GM10248 (cell line): ENCODE measurements at places on chromosomes 3 and 15.

- no peak for DNase-seq
Measured at GRCh38 chr15:69505956-69506556, 53.4 kb downstream of the RPLP1 start.

DNA sequence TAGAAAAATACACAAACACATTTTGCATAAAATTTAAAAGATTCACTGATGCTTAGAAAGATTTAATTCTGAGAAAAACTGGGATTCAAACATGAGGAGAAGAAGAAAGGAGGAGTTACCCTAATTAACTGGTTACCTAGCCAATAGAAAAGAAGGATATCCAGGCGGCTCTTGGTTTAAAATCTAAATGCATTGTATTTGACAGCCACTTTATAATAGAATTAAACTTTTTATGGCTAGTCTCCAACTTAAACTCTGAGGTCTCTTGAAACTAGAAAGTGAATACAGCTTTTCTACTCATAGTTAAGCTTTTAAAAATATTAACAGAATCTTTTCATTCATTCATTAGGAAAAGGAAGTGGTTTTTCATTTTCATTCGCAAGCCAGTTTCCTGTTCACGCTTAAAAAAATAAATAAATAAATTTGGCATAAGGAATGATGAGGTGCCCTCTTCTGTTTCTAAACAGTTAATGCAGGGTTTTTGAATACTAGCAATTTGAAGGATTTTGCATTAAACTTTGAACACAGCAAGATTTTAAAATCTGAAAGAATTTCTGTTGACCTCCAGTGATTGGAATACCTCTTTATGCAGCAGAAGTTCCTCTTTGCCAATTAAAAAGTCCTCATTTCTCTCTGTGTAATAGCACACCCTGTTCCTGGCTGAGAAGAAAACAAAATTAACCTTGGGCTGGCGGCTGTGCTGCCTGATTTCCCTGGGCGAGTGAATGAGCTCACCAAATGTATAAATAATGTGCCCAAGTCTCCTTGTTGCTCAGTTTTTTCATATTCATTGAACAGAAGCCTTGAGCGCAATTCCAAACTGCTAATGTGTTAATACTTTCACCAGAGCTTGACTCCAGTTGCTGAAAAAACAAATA lies 105.1 kb downstream of the ZMAT3 start:
- peak; percentile 11 for DNase-seq

DNA sequence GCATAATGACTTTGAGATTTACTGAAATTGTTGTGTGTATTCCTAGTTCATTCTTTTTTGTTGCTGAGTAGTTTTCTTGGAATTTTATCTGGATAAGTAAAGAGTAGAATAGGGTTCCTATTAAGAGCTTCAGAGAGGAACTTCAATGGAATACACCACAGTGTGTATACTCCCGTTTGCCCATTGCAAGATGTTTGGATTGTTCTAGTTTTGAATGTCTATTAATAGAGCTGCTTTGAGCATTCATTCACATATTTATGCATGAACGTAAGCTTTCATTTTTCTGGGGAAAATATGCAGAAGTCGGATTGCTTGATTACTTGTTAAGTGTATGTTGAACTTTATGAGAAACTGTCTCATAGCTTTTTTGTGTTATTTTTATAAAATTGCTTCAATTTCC lies 580.5 kb downstream of the OTOL1 start:
- DNase-seq = no peak

- DNase-seq = no peak
Measured at GRCh38 chr3:191753196-191753595, 292.2 kb downstream of the PYDC2 start.

GRCh38 chr15:70714565-70714964 lies 48.8 kb downstream of the UACA start:
- no peak for DNase-seq

DNA sequence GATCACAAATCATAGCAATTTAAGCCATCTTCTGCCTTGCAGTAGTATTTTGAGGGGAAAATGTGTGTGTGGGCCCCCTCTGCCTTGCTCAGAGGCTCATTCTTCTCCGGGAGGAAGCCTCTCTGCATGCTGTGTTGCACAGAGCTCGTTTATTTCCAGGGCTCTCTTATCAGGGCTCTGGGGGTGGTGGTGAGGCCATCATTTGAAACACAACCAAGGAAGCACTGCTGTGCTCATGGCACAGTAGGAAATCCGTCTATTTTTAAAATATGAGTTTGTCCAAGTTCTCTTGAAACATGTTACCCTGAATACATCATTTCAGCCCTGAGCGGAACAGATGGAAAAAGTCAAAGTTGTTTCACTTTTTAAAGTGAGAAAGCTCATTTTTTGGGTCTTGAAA lies 369.0 kb upstream of the CFAP20DC start:
- no peak for DNase-seq

GRCh38 chr3:183378545-183378944 lies 49.9 kb downstream of the MCF2L2 start:
- no peak for DNase-seq

DNA sequence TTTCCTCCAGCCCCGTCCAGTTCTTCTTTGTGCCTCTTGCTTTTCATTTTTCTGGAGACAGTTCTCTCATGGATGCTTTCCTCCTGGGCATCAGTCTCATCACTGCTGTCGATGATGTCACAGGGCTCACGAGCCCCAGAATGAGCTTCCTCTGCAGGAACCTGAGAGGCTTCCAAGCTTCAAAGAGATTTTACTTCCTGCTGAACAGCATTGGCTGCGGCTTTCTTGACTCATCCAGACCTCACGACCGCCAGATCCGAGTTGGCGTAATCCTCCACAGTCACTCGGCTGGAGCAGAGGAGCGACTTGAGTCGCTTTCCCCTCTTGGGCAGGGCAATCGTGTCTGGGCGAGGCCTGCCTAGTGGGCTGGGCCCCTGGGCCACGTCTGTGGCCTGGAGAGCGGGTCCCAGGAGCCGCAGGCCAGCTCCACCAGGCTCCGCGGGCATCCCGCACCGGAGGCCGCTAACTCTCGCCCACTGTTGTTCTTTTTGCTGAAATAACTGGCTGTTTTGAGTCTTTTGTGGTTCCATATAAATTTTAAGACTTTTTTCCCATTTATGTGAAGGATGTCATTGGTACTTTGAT lies 20.8 kb upstream of the FAN1 start:
- DNase-seq = no peak

DNA sequence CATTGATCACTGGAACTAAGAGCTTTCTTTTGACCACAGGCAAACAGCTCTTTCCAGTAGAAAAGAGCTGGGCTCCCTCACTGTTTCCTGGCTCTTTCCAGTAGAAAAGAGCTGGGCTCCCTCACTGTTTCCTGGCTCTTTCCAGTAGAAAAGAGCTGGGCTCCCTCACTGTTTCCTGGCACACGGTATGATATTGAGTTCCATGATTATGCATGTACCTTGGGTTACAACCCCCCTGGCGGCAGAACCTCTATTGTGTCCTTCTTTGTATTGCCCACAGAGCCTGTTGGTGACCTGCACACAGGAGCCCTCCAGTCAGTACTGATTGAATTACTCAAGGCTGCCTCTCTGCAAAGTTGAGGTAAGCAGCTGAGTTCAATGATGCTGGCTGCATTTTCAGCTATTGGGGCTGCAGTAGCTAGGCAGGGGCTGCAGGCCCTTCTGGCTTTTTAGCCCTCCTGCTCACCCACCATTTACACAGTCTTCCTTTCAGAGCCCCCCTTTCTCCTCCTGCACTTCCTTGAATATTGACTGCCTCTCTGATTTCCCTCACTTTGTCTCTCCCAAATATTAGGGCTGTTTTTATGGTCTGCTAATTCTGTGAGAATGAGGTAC lies 10.2 kb downstream of the ACKR2 start:
- DNase-seq = no peak

- DNase-seq = no peak
Measured at GRCh38 chr3:195113048-195113447, 157.9 kb downstream of the XXYLT1 start.

DNA sequence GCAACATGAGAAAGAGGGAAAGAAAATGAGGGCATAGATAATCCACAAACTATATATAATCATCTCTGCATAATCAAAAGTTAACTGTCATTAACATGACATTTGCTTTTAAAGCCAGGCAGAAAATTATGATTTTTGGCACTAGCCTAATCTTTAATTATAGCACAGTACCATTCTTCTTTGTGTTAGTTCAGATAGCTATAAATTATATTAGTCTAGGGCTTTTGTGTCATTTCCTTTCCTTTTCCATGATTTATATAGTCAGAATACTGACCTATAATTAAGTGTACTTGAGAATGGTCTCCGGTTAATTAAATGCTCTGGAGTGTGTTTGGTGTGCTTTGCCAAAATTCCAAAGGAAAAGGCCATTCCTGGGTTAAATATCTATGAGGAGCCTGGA lies 441.9 kb upstream of the THRB start:
- no peak for DNase-seq

DNA sequence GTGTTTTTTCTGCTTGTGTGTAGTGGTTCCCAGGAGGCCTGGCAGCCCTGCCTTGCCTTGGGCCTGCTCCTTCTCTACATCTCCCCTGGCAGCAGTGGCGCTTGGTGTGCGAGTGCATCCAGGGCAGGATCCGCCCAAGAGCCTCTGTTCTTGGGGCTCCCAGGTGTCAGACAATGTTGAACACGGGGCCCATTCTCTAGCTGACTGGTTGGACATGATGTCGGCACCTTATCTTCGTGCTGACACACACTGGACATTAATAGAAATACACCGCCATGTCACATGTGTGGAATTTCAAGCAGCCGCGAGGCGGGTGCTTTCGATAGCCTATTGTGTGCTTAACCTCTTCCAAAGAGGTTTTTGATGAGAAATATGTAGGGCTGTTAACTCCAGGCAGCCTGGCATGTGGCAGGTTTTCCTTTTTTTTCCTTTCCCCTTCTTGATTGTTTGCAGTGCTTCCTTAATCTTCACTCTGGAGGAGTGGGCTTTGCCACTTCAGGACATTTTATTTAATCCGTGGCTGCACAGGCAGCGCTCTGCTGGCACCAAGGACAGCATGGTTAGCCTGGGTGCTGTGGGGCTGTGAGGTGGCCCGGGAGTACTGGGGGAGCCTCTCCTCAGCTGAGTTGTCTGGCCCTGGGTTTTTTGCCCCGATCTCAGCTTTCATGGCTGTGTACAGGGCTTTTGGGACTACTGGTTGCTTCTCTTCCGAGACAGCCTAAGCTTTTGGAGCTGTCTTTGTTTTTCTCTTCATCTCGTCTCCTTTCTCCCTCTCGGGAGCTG lies 42.5 kb downstream of the CHCHD6 start:
- no peak for DNase-seq

DNA sequence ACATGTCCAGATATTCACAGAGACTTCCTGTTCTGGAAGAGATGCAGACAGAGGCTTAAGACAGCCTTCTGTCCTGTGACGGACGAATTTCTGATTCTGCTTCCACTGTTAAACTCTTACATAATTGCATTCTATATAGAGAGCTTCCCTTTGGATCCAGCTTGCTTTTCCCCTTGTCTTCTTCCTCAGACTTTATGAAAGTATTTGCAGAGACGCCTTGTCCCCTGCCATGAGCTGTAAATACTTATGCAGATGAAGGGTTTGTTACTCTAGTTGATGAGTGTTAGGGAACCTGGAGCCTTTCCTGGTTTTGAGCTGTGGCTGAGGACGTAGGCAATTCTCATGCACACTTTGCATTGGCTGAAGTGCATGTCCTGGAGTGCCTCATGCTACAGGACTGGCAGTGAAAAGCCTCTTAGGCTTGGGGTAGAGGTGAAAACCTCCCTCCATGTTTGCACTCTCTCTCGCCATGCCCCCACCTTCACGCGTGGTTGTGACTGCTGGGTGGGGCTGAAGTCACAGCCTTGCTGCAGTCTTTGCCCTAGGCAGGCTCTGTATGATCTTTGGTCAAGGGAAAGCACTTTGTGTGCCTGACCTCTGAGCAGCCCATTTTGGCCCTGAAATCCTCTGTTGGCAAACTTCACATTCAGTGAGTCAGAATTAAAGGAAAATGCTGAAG lies 286.6 kb downstream of the PTPRG start:
- no peak for DNase-seq

DNA sequence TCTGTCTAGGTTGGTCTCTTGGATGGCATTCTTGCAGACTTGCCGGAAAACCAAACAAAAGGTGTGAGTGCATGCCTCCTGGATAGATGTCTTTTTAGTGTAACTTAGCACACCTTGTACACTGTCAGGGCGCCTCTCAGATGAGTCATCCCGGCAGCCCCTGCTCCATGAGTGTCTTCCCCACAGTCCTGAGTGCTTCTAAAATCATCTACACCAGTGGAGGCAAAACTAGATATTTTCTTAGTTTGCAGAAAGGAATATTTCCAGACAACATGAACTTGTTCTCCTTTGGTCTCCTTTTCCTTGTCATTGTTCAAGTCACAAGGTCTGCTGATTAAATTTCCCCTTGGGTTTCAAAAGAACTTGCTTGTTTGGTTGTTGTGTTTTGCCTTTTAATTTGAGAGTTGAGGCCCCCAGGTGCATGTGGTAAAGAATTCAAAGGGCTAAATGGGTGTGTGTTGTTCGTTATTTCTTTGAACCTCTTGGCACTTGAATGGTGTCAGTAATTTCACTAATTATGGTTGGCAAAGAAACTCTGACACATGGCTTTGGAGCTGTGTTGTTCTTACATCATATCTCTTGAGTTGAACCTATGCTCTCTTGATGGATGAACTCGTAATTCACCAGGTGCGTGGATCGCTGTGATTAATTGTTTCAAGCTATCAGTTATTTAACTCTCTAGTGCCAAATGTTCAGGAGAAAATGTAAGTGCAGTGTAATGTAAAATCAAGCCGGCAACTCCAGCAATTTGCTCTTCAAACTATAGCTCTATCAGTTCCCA lies 98.2 kb downstream of the IGF1R start:
- DNase-seq = no peak

DNA sequence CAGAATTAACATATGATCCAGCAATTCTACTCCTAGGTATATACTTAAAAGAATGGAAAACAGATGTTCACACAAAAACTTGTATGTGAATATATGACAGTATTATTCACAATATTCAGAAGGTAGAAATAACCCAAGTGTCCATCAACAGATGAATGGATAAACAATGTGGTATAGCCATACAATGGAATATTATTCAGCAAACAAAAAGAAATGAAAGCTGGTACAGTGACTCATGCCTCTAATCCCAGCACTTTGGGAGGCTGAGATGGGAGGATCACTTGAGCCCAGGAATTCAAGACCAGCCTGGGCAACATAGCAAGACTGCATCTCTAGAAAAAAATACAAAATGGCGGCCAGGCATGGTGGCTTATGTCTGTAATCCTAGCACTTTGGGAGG lies 129.4 kb downstream of the RBPMS2 start:
- DNase-seq = no peak

- no peak for DNase-seq
Measured at GRCh38 chr3:46508850-46509591, 11.2 kb downstream of the RTP3 start.

GRCh38 chr3:70312336-70312735 lies at the start of gene MDFIC2:
MDFIC2 (minus strand) TSS chr3:70312638; CDS start chr3:70311973, 665 bp downstream.
- DNase-seq = no peak

GRCh38 chr3:47512416-47513124 lies 942 bp downstream of the ELP6 start:
- DNase-seq = no peak
